Stimulated activated CD4-positive, alpha-beta T cell treated with anti-CD3 and anti-CD28 coated beads, Interleukin-2, amount 100 ng/mL, for 24 hours (primary cell): ENCODE measurements at places on chromosomes 2 and 18.

- DNase-seq = no peak
These were observed 557.1 kb upstream of the CHAC2 start for GRCh38 chr2:53210538-53210937.

- no peak for DNase-seq
These were observed 7.0 kb downstream of the GCFC2 start for GRCh38 chr2:75703589-75704287.

DNA sequence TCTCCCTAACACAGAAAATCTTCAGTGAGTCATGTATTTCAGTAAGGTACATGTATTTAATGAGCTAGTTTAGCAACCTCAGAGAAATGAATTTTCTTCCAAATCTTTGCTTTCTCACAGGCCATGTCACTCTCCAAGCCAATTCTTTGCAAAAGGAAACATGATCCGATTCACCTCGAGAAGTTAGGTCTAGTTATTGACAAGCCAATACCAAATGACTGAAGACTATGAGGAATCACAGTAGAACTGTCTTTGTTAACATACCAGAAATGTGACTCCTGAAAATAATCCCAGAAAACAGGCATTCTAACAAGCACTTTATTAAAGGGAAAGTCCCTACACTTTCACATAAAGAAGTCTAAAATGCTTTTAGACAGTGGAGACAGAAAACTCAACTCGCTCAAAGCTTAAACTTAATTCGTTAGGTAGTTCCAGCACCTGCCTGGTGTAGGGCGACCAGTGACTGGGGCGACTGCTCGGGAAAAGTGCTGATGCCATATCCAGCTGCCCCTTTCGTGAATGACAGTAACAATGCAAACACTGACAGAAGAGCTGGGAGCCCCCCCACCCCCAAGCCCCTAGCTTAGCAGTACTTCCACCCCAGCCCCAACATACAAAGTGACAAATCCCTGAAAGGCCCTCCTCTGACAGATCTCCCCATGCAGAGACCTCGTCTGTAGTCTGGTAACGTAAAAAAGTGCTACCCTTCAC, 1.8 kb downstream of the MEMO1 start:
- peak; percentile 20 for DNase-seq

GRCh38 chr18:12741351-12741750, 38.5 kb downstream of the PSMG2 start:
- no peak for DNase-seq

GRCh38 chr2:9554921-9555296, 721 bp downstream of the ADAM17 start:
- peak; percentile 8 for DNase-seq

GRCh38 chr2:181072486-181073235, 92.3 kb downstream of the UBE2E3 start:
- no peak for DNase-seq
